ENCODE measurements at places on chromosomes 4 and X.

GRCh38 chr4:5824227-5824626 lies 68.7 kb downstream of the CRMP1 start:
- no peak for DNase-seq

DNA sequence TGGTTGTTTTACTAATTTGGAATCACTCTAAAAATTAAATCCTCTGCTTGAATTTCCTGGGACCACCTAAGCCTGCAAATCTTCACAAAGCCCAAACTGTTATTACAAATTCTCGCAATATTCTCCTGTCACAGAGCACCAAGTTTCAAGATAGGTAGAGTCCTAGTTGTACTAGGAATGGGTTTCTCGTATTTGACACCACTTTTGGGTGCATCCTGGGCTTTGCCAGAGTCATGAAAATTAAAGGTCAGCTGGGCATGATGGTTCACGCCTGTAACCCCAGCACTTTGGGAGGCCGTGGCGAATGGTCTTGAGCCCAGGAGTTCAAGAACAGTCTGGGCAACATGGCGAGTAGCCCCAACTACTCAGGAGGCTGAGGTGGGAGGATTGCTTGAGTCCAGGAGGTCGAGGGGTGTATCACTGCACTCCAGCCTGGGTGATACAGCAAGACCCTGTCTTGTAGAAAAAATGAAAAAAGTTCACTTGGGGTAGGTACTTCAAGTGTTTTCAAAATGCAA lies 30.6 kb upstream of the MANBA start:
- no peak for DNase-seq

DNA sequence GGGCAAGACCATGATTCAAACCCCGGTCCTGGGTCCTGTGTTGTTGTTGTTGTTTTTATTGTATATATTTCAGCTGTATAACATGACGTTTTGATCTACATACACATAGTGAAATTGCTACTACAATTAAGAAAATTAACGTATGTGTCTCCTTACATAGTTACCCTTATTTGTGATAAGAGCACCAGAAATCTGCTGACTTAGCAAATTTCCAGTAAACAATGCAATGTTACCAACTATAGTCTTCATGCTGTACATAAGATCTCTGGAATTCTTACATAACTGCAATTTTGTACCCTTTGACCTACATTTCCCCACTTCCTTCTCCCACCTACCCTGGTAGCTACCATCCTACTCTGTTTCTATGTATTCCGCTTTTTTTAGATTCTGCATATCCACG lies 75.8 kb upstream of the MAGEB10 start:
- no peak for DNase-seq

- DNase-seq: no peak
Measured at GRCh38 chr4:26525771-26526150, 35.5 kb upstream of the CCKAR start.

- no peak for DNase-seq
Measured at GRCh38 chr4:71441186-71442169, 102.7 kb downstream of the SLC4A4 start.

- DNase-seq: no peak
Measured at GRCh38 chr4:34258176-34258575, 1986.1 kb downstream of the ARAP2 start.

DNA sequence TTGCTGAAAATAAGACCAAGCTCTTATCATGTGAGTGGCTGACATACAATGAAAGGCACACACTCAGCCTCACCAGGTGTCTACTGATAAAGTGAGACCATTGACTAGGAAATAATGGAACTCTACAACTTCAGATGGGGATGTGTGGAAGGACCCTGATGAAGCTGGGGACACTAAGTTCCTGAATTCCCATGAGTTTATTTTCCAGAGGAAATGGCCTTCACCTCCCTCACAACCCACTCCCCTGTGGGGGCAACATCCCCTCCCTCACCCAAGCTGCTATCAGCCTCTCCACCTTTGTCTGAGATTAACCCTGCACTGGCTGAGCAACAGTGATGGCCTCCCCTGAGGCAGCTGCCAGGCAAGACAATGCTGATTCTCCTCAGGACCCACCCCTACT lies 55.2 kb upstream of the SMARCAD1 start:
- no peak for DNase-seq

- DNase-seq: no peak
Measured at GRCh38 chr4:9997886-9998285, 23.4 kb downstream of the SLC2A9 start.

DNA sequence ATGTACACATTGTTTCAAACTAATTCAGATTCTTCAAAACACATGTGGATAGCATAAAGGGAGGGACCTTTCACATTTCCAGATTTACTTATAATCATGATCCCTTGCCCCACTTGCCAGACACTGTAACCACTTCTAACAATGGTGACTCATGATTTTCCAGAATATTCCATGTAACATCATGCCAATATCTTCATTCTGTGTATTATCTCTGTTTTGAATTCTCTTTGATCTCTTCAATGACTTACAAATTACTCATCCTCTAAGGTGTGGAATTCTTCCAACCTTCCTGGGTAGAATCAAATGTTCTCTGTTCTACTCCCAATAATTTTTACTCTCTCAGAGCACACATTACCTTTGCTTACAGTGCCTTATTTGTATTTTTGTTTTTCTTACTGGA lies 517.1 kb downstream of the PCDH7 start:
- DNase-seq: no peak

DNA sequence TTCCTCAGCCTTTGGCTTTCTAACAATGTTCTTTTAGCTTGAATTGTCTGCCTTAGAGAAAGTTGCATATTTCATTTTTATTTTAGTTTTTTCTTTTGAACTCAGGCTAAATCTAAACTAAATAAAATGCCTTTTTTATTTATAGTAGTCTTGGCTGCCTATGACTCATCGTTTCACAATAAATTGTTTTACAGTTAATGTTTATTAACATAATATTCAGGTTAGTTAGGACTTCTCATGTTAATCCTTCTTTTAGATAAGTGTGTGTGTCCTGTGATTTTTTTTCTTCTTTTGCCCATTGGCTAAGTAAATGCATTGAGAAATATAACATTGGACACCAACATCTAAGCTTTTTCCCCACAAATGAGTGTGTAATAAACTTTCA lies 1.6 kb downstream of the RP2 start:
- DNase-seq: no peak

DNA sequence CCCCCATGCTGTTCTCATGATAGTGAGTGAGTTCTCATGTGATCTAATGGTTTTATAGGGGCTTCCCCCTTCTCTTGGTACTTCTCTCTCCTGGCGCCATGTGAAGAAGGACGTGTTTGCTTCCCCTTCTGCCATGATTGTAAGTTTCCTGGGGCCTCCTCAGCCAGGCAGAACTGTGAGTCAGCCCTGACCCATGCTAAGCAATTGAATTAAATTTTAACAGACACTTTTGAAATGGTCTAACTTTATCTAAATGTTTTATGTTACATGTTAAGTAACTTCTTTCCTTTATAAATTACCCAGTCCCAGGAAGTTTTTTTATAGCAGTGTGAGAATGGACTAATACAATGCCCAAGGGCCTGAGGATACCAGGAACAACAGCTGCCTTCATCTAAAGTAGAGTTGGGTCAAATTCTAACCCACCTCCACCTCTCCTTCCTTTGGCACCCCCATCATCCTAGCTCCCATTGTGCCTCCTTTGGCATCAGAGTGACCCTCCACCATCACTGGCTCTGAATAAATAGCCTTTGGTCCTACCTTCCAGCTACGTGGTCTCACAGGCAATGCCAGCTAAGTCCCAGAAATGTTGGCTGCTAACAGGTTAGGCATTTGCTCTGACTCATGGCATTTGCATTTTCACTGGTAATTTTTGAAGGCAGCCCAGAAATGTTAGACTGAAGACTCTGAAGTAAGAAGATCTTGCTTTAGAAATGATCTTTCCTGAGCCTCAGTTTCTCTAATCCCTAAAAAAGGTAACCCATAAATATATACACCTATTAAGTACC lies 182.1 kb downstream of the MOSPD2 start:
- DNase-seq: no peak

- no peak for DNase-seq
Measured at GRCh38 chr4:72006586-72006985, 25.2 kb upstream of the NPFFR2 start.

GRCh38 chrX:69068301-69069085 lies 96.8 kb downstream of the PJA1 start:
- no peak for DNase-seq

GRCh38 chr4:8710946-8711345 lies 118.4 kb downstream of the CPZ start:
- DNase-seq: no peak

- peak; percentile 3 for DNase-seq
Measured at GRCh38 chrX:79524642-79525041, 157.5 kb upstream of the ITM2A start.

- DNase-seq: no peak
Measured at GRCh38 chr4:125231661-125232060, 83.1 kb upstream of the FAT4 start.

DNA sequence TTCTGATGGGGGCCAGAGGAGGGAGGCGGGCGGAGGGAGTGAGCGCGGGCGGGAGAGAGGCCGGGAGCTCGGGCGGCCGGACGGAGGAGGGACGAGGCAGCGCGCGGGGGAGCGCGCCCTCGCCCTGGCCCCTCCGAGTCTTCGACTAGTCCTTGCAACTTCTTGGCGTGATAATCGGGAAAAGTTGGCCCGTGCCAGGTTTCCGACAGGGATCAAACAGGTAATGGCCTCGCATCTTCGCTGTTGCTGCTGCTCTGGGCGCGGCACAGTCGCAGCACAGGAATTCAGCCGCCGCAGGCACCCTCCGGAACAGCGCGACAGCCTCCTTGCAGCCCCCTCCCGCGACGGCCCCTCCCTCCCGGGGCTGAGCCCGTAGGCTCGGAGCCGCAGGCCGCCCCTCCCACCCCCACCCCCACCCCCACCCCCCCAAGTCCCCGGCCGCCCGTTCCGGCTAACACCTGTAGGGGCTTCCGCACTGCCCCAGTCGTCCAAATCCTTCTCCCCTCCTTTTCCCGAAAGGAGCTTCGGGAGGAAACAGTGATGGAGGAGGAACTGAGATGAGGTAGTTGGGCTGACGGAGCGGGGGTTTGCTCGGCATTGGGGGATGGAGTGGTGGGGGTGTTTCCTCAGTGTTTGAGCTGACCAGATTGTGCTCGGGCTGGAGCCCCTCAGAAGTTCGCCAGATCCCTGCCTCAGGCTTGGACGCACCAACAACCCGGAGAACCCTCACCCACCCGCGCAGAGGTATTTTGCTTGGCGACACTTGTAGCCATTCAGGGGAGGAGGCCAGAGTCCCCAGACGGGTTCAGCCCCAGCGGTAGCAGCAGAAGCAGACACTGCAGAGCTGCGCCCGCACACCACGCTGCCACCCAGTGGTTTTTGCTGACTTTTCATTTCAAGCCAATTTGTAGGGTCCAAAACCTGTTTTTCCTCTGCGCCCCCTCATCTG lies at the start of gene FGF13:
Gene FGF13, minus strand, starts transcription at position 319 of the 949 bp plus-strand sequence. CDS start 714 bp downstream, outside the sequence.
- peak; percentile 46 for DNase-seq

- DNase-seq: no peak
Measured at GRCh38 chr4:26953366-26953765, 92.7 kb downstream of the STIM2 start.

DNA sequence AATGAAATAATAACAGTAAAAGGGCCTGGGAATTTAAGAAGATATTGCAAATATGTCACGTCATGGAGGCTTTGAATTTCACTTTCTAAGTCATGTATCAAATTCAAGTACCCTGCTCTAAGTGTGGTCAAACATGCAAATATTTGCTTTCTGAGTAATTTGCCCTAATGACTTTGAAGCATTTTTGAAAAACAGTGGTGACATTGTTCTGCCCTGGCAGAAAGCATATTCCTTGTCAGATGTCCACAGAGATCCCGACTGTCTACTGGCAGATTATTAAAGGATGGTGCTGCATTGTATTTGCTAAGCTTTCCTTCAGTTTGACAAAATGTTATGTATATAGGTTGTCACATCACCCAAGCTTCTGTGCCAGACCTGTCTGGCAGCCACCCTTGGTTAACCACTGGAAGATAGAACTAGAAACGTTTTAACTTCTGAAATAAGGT lies 92.5 kb downstream of the ANK2 start:
- DNase-seq: no peak

- DNase-seq: no peak
Measured at GRCh38 chr4:182010876-182011275, 232.3 kb upstream of the TENM3 start.

- DNase-seq: no peak
Measured at GRCh38 chr4:93659629-93660028, 168.9 kb upstream of the ATOH1 start.

DNA sequence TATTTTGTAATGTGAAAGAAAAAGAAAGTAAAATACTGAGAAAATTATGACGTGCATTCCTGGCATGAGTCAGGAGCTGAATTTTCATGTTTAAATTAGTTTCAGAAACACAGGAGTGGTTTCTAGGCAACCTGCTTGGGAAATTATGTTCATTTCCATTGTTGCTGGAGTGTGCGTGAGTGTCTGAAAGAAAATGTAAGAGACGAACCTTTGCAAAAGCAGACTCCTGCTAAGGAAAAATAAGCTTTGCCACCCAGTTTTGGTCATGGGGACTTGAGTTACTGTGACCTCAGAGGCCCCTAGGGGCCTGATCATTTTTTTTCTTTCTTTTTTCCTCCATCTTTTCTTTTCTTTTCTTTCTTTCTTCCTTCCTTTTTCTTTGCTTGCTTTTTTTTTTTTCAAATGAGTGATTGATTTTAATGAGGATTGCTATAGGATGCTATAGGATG lies 18.8 kb upstream of the CHRNA9 start:
- no peak for DNase-seq

GRCh38 chr4:160110891-160111290 lies 1008.0 kb downstream of the RAPGEF2 start:
- no peak for DNase-seq

DNA sequence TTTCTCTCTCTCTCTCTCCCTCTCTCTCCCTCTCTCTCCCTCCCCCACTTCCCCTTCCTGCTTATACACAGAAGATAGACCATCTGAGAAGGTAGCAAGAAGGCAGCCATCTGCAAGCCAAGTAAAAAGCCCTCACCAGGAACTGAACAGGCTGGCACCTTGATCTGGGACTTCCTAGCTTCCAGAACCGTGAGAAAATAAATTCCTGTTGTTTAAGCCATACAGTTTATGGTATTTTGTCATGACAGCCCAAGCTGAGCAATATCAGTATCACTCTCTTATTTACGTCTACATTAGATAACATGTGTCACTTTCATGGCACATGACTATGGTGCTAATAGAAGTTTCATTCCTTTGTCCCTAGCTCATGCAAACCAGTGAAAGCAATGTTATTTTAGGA lies 581.1 kb downstream of the INPP4B start:
- DNase-seq: no peak

DNA sequence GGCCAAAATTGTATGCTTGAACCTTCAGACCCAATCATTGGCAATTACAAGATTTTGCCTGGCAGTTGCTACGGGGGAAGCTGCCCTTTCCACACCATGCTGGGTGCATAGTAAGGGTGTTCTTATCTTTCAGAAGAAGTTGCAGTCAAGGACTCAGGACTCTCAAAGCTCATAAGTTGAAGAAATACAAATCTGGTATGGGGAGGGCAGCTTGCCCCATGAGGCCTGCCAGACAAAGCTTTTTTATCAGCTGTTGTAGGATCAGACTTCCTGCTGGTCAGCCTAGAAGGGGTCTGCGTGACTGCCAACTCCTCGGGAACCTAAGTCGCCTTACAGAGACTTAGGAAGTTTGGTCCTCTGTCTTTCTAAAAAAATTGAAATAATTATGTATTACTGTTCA lies 174.9 kb upstream of the TECRL start:
- DNase-seq: no peak

GRCh38 chr4:169902658-169903345 lies 123.4 kb downstream of the MFAP3L start:
- DNase-seq: no peak

Measured in endothelial cell (in vitro differentiated cells).